ENCODE measurements at places on chromosomes 13 and 19. TPM values are rescaled to one million over a fixed set of nuclear protein-coding genes. Genes with fewer than 3 reads are reported as not detected.

- no peak for DNase-seq
Measured at GRCh38 chr19:2127758-2128157, 23.6 kb downstream of the AP3D1 start.

DNA sequence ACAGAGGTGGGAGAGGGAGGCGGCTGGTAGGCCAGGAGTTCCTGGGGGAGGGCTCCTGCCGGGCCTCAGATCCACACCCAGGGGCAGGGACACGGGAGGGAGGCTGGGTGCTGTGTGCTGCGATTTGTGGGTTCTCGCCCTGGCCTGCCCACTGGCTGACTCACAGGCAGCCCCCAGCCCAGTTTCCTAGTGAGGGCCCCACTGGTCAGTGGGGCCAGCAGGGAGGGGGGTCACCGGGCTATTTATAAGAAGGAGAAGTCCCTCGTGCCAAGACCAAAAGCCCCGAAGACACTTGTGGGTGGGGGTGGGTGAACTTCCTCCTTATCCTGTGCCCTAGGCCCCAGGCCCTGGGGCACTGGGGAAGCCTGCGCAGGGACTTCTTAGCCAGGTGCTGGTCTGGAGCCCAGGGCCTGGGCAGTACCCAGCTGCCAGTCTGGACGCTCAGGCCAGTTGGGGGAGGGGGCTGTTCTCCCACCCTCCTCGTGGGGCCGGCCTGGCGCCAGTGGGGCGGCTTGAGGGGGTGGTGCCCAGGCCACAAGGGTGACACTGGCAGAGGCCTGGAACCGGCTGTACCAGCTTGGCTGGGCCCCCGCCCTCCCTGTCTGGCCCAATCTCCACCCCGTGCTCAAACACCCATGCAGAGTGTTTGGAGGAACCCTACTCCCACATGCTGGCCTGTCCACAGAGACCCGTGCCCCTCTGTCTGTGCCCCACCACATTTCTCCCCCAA lies 5.0 kb upstream of the JUNB start:
- no peak for DNase-seq

- DNase-seq: no peak
Measured at GRCh38 chr13:26707122-26708006, 53.2 kb downstream of the GPR12 start.

- DNase-seq: no peak
Measured at GRCh38 chr13:74206061-74206561, 71.9 kb upstream of the KLF12 start.

- no peak for DNase-seq
Measured at GRCh38 chr13:114057166-114058050, 75.0 kb downstream of the RASA3 start.

DNA sequence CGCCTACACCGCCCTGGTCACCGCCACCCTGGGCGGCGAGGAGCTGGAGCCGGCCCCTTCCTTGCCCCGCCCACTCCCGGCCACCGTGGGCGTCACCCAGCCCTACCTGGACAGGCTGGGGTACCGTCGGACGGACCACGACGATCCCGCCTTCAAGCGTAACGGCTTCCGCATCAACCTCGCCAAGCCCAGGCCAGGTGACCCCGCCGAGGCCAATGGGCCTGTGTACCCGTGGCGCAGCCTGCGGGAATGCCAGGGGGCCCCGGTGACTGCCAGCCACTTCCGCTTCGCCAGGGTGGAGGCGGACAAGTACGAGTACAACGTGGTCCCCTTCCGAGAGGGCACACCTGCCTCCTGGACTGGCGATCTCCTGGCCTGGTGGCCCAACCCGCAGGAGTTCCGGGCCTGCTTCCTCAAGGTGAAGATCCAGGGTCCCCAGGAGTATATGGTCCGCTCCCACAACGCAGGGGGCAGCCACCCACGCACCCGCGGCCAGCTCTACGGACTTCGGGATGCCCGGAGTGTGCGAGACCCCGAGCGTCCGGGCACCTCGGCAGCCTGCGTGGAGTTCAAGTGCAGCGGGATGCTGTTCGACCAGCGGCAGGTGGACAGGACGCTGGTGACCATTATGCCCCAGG lies 7.0 kb downstream of the CILP2 start:
- no peak for DNase-seq

The MAMSTR gene
- total RNA-seq: 8.1 TPM

The C1QTNF9B gene
- not detected for total RNA-seq

The KIR3DL1 gene
- total RNA-seq: not detected

The CUL4A gene
- 51.7 TPM for total RNA-seq
